Cortex of kidney (tissue), 1 donor: ENCODE measurements at places on chromosomes 1 and 21.

GRCh38 chr1:98939471-98939870 is 65.2 kb downstream of the PLPPR5 start:
- DNase-seq = no peak

DNA sequence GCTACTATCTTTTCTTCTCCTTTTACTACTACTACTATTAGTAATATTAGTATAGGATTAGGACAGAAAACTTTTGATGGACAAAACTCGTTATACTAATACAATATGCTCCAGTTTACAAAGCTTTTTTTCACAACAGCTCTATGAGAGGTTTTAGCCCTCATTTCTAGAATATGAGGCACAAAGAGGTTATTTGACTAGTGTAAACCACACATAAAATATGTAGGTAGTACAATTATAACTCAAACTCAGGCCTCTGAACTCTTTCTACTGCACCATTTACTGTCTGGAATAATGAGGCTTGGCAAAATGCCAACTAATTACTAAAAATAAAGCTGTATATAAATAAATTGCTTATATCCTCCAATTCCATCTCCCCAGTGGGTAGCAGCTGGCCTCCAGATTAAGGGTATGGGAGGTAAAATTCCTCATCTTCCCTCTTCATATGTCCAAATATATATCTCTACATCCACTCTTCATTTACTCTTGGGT is 99.9 kb downstream of the LYST start:
- no peak for DNase-seq

DNA sequence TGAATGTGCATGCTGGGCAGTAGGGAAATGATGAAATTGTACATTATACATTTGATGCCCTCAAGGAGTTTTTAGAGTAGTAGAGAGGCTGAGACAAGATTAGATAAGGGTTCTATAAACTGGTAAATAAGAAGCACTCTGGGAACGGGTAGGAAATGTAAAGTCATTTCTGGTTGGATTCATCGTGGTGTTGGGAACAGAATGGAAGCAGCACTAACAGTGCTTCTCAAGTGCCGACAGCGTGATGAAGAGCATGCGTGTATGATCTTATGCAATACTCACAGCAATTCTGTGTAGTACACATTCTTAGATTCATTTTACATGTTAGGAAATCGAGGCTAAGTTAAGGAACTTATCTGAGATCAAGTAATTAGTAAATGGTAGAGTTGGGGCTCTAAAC is 45.9 kb downstream of the GPR88 start:
- DNase-seq = no peak

DNA sequence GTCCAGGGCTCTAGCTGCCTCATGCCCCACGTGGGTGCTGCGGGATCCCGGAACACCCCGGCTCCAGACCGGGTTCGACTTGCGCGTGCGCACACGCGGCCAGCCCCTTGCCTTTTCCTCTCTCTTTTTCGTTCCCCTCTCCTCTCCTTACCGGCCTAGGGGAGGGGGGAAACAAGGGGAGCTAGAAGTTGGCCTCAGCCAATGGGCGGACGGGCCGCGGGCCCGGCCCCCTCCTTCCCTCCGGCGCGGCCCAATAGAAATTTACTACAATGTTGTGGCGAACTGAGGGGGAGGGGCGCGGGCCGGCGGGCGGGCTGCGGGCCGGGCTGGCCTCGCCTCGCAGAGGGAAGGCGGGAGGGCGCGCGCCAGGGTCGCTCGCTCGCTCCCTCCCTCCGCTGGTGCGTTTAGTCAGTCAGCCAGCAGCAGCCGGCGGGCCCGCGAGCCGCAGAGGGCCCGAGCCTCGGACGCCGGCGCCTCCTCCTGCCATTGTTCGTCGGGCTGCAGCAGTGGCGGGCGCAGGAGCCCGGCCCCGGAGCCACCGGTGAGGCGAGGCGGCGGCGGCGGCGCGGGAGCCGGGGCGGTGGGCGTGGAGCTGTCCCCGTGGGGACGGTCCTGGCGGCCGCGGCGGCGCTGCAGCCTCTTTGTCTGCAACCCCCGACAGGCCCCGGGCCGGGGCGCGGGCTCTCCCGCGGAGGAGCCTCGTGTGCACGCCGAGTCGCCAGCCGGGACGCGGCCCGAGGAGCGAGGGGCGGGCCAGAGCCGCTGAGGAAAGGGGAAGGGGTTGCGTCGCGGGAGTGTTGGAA is at the start of gene EPB41:
EPB41 (plus strand) TSS at position 342 of the 803 bp plus-strand sequence. CDS start 72,869 bp downstream, outside the sequence.
- no peak for DNase-seq

DNA sequence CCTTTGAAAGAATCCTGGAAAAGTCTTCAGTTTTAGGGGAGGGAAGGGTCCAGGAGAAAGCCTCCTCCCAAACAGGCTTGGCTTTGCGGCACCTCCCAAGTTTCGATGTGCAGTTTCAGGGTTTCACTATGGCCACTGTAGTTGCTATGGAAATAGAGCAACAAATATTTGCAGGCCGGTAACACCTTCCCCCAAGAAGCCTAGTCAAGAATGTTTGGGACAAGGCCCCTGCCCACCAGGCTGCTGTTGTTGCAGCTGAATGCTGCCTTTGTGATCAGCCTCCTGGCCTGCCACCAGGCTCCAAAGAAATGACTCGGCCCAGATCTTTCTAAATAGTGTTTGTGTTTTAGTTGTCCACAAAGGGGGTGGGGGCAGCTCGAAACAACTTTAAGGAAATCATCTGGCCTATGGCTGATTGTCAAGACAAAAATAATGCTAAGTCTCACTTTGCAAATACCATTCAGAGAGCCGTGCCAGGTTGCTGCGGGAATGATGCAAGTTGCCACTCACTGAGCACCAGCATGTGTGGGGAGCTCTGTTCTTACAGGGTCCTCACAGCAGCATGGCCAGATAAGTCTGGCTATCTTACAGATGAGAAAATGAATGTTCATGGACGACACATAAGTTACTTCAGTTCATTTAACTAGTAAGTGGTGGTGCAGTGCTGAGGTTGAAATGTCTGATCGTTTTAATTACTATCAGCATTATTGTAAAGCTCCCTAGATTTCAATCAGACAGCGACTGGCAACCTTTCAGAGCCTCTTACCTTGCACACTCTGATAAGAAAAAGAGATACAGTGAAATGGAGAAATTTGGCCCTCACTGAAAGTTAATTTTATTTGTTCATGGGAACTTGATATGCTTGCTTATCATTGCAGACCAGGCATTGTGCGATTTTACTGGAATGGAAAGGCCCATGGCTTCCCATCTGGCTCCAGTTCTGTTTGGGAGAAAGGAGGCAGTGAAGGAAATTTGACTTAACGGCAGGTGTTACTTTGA is 91.2 kb upstream of the JUN start:
- no peak for DNase-seq

DNA sequence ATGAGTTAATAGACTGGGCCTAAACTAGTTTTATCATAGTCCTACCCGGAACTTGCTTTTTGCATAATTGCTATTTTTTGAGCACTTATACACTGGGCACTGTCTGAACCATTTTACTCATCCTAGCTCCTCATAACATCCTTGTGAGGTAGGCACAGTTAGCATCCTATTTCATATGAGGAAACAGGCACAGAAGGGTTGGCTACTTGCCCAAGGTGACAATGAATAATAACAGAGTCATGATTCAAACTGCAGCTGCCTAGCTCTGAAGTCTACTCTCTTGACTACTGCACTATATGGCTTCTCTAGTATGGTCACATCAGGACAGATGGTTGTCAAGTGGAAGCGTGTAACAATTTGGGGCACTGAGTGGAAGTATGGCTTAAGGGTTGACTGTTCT is 18.2 kb upstream of the RC3H1 start:
- no peak for DNase-seq

- no peak for DNase-seq
These were observed 10.5 kb downstream of the CASZ1 start for GRCh38 chr1:10785728-10786638.

DNA sequence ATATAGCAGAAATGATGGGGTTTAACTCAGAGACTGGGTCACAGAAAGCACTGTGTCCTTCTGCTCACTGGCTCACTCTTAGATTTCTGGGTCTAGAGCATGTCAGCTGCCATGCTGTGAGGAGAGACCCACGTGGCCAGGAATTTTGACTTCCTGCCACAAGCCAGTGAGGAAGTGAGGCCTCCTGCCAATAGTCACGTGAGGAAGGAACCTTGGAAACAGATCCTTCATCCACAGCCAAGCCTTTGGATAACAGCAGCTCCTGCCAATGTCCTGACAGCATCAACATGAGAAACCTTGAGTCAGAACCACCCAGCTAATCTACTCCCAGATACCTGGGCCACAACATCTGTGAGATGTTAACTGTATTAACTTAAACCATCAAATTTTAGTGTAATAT is 114.5 kb upstream of the PLPPR5 start:
- DNase-seq = no peak

DNA sequence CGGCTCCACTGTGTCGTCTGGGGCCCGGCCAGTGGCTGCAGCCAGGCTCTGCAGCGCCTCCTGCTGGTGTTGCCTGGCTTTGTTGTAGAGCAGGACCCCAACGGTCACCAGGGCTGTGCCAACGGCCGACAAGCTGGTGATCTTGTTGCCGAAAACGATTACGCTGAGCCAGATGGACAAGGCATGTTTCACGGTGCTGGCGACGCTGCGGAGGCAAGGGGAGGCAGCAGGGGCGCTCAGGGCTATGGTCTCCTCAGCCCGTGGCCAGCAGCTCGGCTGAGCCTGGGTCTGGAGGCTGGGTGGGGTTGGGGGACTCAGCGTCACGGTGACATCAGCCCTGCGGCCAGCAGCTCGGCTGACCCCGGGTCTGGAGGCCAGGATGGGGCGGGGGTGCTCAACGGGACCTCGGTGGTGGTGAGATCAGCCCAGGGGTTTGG is 7.0 kb upstream of the CDK11B start:
- DNase-seq = no peak

DNA sequence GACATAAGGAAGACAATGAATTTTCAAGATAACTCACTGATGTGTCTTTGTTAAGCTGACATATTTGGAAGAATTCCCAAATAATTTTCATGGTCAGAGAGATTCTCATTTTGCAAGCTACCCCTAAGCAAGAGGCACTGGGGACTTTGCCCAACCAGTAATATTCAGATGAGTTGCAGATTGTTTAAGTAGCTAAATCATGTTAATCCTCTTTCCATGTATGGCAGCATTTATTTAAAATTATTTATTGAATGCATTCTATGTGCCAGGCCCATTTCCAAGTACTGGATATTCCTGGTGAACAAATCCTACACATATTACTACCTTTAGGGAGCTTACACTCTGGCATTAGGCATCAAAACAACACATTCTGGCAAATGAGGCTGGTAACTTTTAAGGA is 56.5 kb upstream of the BACH1 start:
- DNase-seq = no peak

DNA sequence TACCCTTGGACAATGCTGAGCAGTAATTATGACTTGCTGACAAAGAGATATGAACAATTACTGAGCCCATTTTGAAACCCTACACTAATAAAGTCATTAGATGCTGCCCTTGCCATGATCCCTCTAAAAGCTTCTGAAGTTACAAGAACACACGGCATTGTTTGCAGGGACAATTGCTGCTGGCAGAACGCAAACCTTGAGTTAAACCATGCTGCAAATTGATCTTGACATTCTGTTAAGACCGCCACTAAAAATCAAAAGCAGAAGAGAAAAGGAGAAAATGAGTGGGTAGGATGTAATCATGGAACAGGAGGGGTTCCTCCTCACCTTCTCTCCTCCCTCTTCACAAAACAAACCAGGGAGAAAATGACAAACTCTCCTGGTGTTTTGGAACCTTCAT is 136.2 kb upstream of the DMRTA2 start:
- DNase-seq = no peak

GRCh38 chr1:60742339-60742738 is 340.0 kb upstream of the NFIA start:
- DNase-seq = no peak

DNA sequence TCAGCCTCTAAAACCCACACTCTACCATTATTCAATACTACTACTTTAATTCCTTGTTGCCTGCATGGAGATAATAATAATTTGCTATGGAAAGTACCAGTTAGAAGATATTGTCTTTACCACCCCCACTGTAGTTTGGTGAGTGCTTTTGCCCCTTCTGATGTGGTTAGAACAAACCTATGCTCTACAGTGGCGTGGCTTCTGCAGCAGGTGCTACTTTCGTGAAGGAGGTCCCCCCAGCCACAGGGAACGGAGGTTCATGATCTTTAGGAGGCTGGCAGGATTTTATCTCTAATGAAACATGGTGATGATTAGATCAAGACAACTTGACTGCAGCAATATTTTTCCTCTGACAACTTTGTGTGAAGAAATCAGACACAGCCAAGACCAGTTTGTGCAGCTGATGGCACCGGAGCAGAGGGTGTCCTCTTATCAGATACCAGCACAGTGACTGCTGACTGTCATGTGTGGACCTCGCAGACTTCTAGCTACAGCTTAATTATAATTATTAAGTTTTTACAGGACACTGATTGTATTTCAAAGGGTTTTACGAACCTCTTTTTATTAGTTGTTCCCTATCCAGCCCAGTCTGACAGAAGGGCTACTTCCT is 10.7 kb upstream of the TCHH start:
- DNase-seq = no peak

DNA sequence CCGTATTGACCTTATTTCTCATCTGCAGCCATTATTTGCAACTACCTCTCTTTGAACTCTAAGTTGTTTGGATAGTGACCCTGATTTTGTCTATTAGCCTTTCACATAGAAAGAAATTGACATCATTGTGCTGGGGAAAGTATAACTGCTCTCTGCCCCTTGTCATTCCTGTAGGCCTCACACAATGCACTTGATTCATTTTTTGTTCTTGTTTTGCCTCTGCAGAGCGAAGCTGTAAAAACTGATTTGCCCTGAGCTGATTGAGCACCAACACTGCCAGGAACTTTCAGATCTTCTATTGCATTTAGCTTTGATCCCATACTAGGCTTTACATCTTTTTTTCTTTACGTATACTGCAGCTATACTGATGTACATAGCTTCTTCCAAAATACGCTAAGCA is 167.2 kb upstream of the PTBP2 start:
- DNase-seq = no peak

DNA sequence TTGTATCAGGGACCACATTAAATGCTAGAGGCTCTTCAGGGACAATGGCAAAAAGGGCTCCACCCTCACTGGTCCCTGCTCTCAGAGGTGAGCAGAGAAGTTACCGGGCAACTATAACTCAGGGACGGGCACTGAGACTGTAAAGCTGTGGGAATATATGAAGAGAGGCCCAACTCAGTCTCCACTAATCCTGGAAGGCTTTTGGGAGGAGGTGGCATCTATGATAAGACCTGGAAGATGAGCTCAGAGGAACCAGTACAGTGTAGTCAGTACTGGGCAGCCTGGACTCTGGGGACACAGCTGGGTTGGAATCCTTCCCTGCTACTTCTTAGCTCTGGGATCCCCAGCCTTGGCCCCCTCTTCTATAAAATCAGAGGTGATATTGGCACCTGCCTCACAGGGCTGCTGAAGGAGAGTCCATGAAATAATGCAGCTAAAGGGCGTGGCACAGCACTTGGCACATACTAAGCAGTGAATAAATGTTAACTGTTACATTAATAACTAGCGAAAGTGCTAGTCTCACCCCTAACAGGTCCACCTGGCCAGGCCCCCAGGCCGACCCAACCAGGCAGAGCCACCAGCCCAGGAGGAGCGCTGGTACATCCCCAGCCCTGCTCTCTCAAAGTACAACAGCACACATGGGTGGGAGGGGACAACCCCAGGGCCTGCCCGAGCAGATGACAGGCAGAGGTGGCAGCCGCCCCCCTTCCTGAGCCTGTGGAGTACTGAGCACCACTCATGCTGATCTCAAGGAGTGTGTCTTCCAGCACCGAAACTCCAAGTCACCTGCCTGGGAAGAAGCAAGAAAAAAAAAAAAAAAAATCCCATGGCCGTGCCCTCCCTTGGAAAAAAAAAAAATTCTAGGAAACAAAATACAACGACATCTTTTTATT is 62.7 kb downstream of the CASZ1 start:
- DNase-seq = no peak
